SJSA1 (cell line): ENCODE measurements at places on chromosomes 5 and 9. TPM values are rescaled to one million over a fixed set of nuclear protein-coding genes. Genes with fewer than 3 reads are reported as not detected.
A peak's percentile ranks its signal among the peaks of the same experiment; 100 is the strongest.

BRD3 gene
- total RNA-seq, result 0.66 and 3.8 TPM in 2 replicates

ECSCR gene
- total RNA-seq, result 0.53 and 1.2 TPM in 2 replicates

ADAMTSL2 gene
- total RNA-seq, result not detected in 2 replicates

SOHLH1 gene
- not detected in 2 replicates for total RNA-seq

OCLN gene
- total RNA-seq, result 19.8 and 45.6 TPM in 2 replicates

FAM221B gene
- not detected in 2 replicates for total RNA-seq

SPATA31E1 gene
- 0.26 TPM in 1 of 2 replicates, not detected in the other for total RNA-seq

ANKRD31 gene
- total RNA-seq, result not detected in 2 replicates

TBCA gene
- total RNA-seq, result 167 and 300 TPM in 2 replicates

DIPK1B gene
- not detected in 2 replicates for total RNA-seq

SLC2A8 gene
- 17.4 and 35.2 TPM in 2 replicates for total RNA-seq

DNA sequence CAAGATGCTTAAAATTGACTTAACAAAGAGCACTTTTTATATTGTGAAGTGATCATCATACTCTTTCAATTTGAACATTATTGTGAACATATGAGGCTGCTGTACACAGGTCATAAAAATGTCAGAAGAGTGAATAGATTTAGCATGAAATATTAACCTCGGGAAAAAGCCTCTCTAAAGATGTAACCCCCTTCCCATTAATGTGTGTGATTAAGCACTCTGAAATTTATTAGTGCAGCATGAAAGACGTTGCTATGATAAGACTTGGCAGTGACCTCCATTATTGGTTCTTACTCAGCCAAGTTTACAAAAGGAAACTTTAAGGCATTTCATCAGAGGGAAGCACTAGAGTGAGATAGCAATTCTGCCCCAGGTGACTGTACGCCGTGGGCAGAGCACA lies 326.5 kb downstream of the NTRK2 start:
- no peak for DNase-seq

- no peak for DNase-seq
Measured at GRCh38 chr5:154174091-154174490, 16.4 kb upstream of the GALNT10 start.

DNA sequence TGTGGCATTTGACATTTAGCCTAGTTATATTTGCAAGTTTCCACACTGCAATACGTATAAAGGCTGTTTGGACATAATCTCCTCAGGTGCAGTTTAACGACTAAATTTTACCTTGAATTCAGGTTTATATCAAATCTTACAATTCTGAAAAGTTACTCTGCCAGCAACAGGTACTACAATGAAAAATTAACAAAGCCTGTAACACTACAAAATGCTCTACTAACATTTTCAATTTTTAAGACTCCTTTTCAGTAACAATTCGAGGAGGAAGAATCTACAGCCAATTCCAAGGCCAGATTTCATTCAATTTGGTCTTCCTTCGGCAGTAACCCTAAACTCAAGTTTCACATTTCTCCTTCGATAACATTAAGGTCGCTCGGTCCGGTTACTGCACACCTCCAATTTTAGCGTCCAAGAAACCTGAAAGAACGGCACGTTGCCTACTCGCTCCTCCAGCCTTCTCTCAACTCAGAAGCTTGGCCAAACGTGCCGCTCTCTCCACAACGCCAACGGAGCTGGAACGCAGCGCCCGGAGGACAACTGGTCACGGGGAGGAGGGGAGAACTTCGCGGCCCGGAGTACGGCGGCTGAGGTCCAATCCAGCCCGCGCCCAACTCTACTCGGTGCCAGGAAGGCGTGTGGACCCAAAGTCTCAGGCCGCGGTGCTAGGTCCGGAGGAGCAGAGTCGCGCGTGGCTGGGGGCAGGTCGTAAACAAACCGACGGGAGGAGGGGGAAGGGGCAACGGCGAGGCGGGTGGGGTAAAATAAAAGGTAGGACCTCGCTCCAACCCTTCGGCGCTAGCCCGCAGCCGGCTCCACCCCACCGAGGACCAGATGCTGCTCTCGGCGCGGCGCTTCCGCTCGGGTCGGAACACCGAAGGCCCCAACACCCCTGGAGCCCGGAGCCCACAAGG lies 681 bp downstream of the FNIP1 start:
- DNase-seq, result peak; percentile 64

GRCh38 chr5:10063997-10064396 lies 185.7 kb downstream of the ATPSCKMT start:
- no peak for DNase-seq

DNA sequence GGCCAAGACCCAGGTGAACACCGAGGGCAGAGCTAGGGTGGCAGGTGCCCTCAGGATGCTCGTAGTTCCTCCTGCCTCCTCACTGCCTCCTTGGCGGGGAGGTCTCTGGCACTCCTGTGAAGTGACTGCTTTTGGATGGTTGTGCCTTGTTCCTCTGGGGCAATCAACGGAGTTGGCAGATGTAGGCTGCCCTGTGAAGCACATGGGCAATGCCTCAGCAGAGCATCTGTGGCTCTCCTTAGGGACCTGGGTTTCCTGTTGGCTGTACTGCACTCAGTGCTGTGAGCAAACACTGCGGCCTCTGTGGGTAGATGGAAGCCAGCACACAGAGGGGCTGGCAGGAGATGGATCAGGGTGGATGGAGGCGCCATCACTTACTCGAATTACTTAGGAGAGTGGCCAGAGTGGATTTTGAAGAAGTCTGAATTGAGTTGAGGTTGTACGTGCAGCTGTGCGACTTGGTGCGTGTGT lies 71.4 kb upstream of the COL5A1 start:
- DNase-seq, result no peak

GRCh38 chr5:172712610-172713009 lies 58.4 kb downstream of the DUSP1 start:
- no peak for DNase-seq

DNA sequence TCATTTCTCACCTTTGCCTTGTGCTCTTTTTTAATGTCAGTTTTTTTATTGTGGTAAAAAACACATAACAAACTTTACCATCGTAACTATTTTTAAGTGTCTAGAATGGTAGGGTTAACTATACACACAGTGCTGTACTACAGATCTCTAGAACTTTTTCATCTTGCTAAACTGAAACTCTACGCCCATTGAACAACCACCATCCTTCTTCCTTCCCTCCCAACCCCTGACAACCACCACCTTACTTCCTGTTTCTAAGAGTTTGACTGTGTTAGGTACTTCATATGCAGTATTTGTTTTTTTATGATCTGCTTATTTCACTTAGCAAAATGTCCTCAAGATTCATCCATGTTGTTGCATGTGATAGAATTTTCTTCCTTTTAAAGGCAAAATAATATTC lies 54.9 kb downstream of the PSAT1 start:
- no peak for DNase-seq

- no peak for DNase-seq
Measured at GRCh38 chr9:136455043-136456002, 15.7 kb upstream of the INPP5E start.

GRCh38 chr5:168204165-168204564 lies 87.3 kb upstream of the WWC1 start:
- DNase-seq, result no peak

DNA sequence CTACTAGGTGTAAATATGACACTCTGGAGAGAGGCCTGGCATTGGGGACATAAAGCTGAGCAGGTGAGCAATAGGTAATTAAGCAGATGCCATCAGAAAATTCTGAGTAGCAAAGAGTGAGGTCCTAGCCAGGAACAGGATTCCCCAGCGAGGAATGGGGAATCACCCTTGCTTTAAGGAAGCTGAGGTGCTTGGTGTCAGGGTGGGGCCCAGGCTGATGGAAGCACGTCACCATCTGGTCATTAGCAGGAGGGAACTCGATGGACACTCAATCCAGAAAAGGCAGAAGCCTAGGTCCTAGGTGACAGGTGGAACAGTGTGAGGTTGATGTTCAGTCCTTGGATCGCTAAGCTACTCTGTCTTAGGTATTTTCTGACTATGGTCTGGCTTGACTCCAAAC lies 562.7 kb upstream of the DAP start:
- no peak for DNase-seq

DNA sequence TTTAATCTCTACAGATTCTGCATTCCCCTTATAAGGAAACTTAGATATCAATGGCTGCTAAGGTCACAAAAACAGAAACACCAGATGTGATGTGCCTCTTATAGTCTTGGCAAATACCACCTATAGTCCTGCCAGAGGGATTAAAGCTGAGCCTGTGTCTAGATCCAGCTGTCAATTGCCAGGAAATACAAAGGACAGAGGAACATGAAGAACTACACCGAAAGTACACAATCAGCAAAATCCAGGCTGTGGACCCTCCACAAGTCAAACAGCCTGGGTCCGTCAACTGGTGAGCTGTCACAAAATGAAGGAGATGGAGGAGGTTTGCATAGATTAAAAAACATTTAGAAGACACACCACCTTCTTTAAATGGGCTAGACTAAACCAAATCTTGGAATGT lies 85.4 kb downstream of the KLF4 start:
- no peak for DNase-seq

DNA sequence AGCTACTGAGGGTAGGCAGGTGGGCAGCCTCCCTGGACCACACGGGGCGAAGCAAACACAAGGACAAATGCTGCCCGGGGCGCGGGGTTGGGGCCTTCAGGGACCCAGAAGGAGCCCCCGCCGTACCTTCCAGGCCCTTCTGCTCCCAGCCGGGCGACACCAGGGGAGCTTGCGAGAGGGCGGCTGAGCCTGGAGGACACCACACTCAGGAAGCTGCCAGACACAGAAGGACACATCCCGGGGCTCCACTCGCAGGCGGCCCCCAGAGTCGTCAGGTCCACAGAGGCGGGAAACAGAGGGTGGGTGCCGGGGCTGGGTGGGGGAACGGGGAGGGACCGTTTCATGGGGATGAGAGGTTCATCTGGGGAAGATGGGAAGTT lies 58.5 kb upstream of the UBAC1 start:
- no peak for DNase-seq

DNA sequence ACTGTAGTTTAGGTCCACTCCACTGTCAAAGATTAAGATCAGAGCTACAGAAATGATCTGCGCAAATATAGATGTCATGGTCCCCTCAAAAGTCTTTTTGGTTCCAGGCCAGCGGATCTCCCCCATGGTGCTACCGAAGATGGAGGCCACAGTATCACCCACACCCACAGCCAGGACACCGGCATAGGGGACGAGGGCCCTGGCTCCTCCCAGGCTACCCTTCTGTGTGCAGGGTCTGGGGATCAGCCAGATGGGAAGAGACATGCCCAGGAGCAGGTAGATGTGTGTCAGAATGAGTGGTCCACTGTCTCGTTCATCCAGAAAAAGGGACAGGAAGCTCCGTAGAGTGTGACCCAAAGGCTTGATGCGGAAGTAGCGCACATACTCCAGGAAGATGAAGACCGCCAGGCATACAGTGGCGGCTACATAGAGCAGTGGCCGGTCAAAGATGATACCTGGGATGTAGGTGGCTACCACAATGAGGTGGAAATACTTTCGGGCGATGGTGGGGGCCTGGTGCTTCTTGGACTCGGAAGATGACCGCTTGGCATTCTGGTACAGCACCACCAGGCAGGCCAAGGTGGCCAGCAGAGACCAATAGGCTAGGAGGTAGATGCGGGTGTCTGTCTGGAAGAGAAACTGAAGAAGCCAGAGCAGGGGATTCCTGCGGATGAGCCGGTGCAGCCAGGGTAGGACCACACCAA lies 1.5 kb downstream of the DOLK start:
- DNase-seq, result no peak

- no peak for DNase-seq
Measured at GRCh38 chr5:112549127-112549526, 130.1 kb upstream of the EPB41L4A start.

- peak; percentile 73 for DNase-seq
Measured at GRCh38 chr5:172931001-172931536, 28.2 kb upstream of the RPL26L1 start.

DNA sequence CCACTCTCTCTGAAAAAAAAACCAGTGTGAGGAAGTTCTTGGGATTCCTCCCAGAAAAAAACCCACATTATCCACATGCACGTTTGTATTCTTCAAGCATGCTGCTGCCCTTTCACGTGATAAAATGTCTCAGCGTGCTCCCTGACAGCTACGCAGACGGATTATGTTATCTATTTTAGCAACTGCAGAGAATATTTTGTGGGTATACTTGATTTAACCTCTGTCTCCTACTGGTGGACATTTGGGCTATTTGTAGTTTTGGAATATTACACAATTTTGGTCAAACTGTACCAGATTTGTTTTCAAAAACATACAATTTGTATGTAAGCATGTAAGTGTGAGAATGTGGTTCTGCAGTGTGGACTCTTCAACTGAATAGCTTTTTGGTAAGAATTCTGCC lies 10.7 kb downstream of the PRRC2B start:
- DNase-seq, result no peak

- no peak for DNase-seq
Measured at GRCh38 chr9:132984202-132985070, 5.9 kb downstream of the GFI1B start.

GRCh38 chr5:69129413-69129812 lies 35.6 kb downstream of the SLC30A5 start:
- DNase-seq, result no peak

- DNase-seq, result no peak
Measured at GRCh38 chr5:66744040-66744439, 147.8 kb downstream of the MAST4 start.

DNA sequence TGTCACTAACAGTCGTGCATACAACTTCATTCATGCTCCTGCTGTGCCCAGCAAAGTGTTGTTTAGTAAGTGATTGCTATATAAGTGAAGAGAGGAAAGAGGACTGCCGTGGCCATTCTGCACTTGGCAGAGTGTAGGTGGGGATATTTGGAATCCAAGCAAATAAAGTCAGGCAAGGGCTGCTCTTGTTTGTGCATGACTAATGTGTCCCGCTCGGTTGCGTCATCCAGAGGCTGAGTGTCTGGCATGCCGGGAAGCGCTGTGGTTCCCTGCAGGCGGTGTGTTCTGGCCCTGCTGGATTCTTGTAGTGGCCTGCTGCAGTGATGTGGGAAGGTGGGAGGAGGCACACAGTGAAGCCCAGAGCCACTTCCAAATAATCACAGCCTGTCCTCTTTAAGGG lies 136.9 kb upstream of the ANKH start:
- peak; percentile 81 for DNase-seq

- no peak for DNase-seq
Measured at GRCh38 chr9:95756986-95757385, 118.5 kb upstream of the ERCC6L2 start.

GRCh38 chr5:76710991-76711390 lies 4.9 kb upstream of the F2R start:
- peak; percentile 76 for DNase-seq

DNA sequence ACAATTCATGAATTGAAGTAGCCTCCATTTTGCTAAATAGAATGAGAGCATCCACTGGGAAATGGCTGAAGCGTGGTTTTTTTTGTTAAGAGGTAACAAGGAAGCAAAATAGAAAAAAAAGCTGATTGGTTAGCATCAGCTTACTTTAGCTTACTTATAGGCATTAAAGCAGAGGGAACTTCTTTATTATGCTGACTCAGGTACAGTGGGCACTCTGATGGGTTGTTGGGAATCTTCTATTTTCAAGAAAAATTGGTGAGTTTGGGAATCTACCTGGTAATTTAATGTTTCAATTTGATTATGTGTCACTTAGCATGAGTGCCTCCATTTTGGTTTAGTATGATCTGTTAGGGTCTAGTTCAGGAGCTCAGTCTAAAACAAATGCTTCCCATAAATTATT lies 289.6 kb downstream of the ANXA1 start:
- no peak for DNase-seq

GRCh38 chr5:17436761-17437221 lies 61.2 kb upstream of the TAF11L2 start:
- no peak for DNase-seq
